EH (cell line): ENCODE measurements at places on chromosomes 11 and 22.

GRCh38 chr11:8732748-8733241, 50.2 kb downstream of the RPL27A start:
- peak; percentile 93 for DNase-seq

- DNase-seq = no peak
Measured at GRCh38 chr22:39341179-39341578, 8.6 kb upstream of the SYNGR1 start.

GRCh38 chr11:73177778-73178539, 35.8 kb upstream of the FCHSD2 start:
- peak; percentile 94 for DNase-seq

DNA sequence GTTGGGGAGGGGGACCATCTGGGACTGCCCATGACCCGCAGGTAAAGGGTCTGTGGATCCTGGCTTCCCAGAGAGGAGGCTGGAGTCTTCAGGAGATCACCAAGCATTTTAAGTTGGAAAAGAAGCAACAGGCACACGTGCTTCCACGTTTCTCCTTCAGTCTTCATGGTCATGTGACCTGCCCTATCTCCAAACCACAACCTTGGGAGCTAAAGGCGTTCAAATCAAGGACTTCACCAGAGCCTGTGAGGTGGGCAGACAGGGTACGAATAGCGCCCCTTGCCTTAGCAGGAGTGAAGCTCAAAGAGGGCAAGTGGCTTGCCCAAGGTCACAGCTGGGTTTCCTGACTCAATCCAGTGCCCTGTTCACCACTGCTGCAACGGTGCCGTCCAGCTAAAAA, 6.7 kb downstream of the TMEM184B start:
- no peak for DNase-seq

- DNase-seq = no peak
Measured at GRCh38 chr11:59079086-59079485, 7.0 kb upstream of the GLYATL1B start.

- DNase-seq = no peak
Measured at GRCh38 chr11:58509748-58510147, 1.8 kb upstream of the OR5B21 start.

- no peak for DNase-seq
Measured at GRCh38 chr11:134508219-134508990, 96.4 kb upstream of the B3GAT1 start.

- DNase-seq = no peak
Measured at GRCh38 chr22:45892681-45893461, 84.1 kb downstream of the WNT7B start.

DNA sequence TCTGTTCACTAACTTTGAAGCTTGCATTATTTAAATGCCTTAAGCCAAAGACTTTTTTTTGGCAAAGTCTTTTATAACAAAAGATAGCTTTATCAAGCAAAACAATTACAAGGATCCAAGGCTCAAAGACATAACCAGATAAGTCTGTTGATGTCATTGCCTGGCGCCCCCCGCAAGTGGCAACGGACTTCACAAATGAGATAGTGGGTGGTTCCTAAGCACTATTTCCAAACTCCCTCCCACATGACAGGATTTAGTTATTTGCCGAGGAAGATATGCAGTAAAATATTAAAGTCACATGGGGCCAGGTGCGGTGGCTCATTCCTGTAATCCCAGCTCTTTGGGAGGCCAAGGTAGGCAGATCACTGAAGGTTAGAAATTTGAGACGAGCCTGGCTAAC, 194.2 kb upstream of the DDI1 start:
- DNase-seq = no peak

DNA sequence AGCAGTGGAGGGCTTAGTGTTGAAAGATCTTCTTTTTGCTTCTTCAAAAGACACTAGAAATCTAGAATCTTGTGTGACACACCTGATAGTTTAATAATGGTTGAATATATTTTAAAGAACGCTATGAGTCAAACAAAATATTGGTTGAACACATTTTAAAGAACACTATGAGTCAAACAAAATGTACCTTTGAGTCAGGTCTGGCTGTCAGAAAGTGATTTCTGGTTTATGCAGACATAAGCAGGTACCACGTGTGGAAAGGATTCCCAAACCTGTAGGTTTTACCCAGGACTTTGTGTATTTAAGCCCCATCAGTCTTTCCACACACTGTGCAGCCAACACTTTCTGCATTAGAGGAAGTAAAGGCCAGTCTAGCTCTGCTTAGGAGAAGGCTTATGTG, 366.7 kb upstream of the TENM4 start:
- DNase-seq = no peak

DNA sequence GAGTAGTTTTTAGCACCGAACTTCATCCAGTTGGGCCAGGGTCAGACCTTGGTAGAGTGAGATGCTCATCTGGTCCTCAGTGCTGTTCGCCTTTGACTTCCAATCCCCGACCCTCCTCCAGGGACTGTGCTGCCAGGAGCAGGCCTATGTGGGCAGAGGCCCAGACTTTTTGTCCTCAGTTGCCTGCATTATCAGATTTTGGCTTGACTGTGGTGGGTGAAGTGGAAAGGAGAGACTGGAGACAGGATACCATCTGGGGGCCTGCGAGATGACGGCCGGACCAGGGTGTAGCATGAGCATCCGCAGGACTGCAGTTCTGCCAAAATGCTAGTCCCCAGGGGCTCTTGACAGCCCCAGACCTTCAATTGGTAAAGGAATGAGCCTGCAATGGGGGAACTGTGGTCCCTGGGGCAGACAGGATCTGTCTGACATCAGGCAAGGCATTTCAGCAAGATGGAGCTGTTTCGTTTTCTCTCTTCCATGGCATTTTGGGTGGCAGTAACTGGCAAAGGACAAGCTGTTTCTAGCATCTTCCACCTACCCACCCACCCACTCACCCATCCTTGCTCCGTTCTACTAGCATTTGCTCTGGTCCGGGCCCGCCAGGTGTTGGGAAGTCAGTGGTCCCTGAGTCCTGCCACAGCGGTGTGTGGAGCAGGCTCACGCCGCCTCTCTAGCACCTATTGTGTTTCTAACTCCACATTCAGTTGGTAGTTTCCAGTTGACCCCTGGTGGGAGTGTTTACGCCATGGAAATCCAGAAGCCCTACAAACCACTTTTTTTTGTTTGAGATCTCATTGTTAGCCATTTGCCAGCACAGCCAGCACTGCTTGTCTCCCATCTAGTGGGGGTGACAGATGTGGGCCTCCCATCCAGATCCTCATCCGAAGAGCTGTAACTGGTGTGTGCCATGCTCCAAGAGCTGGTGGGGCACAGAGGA, 53.5 kb downstream of the OTOG start:
- no peak for DNase-seq

GRCh38 chr11:2578929-2579270, 120.9 kb downstream of the KCNQ1OT1 start:
- no peak for DNase-seq

DNA sequence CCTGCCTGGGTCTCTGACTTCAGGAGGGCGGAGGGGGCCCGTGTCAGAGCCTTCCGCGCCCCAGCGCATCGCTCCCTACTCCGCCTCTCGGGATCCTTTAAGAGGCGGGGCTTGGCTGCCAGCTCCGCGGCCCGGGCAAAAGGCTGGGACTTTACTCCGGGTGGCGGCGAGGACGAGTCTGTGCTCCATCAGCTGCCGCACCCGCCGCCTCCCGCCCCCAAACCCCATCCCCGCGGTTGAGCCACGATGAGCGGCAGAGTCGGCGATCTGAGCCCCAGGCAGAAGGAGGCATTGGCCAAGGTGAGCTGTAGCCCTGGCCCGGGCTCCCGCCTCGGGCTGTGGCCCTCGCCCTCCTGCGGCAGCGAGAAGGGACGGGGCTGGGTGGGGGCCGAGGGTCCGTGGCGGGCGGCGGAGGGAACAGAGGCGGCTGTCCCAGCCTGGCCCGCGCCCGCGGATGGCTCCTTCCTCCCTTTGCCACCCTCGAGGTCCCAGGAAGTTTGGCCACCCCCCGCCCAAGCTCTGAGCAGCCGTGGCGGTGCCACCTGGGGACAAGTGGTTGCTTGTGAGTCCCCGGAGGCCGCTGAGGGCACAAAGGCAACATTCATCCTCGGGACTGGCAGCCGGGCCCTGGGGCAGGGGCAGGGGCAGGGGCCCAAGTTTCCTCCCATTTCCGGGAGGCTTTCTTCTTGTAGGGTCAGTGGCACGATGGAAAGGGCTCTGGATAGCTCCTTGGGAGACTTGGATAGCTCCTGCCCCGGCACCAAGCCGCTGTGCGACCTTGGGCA, at the start of gene SEC14L2:
SEC14L2 (plus strand) TSS at position 148 of the 785 bp plus-strand sequence; CDS start at position 247, 99 bp downstream.
- peak; percentile 67 for DNase-seq

DNA sequence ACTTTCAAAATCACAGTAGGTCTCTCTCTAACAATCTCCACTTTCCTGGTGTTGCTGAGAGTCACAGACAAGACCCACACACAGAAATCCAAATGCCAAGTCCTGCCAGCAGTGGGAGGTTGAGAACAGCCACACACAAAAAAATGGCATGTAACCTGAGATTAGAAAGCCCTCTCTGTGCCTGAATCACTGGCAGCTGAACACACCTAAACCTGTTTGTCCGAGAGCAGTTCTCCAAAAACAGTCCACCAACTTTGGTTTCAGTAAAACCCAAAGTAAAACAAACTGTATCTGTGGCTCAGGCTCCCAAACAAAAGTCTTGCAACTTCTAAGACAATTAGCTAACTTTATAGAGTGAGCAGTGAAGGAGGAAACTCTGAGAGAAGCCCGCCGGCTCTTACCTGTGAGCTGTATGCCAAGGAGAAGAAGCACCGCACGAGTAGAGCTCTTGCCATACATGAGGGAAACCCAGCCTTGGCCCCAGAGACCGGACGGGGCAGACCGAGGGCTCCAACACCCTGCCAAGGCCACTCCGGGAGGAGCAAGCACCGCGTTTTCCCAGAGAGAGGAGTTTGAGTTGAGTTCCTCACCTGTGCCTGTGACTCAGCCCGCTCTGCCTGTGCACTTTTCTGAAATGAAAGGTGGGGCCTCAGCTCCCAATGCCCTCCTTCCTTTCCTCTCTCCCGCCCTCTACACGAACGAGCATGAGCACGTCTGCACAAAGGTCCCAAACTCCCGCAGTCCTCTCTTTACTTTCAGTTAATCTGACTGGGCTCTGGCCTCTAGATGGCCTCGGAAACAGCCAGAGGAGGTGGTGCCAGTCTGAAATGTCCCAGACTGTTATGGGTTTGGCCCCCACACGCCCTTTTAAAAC, at the start of gene MPZL2:
MPZL2 (minus strand) TSS at position 603 of the 874 bp plus-strand sequence; CDS start at position 459, 144 bp downstream.
- no peak for DNase-seq

DNA sequence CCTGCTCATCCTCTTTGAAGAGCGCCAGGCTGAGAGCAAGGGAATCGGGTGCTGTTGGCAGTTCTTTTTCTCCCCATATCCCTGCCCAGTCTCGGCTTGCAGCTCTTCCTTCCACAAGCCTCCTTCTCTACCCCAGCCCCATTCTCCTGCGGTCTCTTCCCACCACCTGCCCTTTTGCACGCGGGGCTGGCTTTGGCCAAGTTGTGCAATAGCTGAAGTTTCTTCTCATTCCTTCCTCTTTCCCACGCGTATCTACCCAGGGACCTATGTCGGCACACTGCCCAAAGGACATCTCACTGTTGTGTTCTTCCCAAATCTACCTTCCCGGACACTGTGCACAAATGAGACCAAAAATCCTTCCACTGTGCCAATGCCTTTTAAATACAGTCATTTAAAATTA, 22.3 kb upstream of the HTR3A start:
- DNase-seq = no peak

DNA sequence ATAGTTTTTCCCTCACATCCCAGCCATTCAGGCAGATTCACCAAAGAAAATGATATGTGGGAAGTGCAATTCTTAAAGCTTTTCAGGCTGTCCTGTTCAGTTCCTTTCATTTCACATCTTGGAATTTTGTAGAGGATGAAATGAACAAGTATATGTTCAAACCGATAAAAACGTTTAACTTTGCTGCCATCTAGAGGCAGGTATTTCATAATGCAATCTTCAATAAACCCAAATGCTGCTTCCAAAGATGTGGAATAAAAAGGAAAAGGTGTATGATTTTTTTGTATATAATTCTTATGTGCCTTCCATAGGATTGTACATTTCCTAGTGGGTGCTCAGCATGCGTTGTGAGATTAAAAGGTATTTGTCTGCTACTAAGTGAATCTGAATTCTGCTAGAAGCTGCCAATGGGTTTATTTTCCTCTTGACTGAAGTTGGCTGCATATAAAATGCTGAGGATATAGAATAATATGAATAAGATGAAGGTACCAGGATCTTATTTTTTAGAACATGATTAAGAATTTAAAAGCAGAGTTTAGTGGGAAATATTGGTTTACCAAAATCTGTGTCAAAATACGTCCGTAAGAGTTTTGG, 199.3 kb downstream of the PGR start:
- DNase-seq = peak; percentile 74

GRCh38 chr11:61630089-61630488, 49.2 kb upstream of the SYT7 start:
- DNase-seq = no peak

DNA sequence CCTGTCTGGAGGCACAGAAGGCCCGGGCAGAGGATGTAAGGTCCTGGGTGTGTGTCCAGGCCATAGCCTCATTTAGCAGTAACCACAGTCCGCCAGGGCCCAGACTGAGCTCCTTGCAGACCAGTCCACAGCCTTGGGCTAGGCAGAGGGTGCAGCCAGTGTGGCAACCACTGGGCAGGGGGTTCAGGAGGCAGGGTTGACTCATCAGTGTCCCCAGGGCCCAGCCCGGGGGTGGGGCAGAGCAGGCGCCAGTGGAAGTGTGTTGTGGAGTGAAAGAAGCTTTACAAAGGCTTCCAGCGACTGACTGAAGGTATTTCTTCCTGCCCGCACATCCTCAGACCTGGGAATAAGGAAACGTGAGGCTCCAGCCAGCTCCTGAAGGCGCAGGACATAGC, 27.7 kb upstream of the WNT11 start:
- DNase-seq = no peak

GRCh38 chr11:75270896-75271418, 30.4 kb downstream of the TPBGL start:
- DNase-seq = peak; percentile 16

- DNase-seq = no peak
Measured at GRCh38 chr11:106733635-106734034, 284.6 kb downstream of the GUCY1A2 start.

GRCh38 chr11:132332521-132332920, 962.1 kb downstream of the NTM start:
- no peak for DNase-seq

- DNase-seq = peak; percentile 30
Measured at GRCh38 chr11:103170865-103171264, 61.6 kb downstream of the DYNC2H1 start.

DNA sequence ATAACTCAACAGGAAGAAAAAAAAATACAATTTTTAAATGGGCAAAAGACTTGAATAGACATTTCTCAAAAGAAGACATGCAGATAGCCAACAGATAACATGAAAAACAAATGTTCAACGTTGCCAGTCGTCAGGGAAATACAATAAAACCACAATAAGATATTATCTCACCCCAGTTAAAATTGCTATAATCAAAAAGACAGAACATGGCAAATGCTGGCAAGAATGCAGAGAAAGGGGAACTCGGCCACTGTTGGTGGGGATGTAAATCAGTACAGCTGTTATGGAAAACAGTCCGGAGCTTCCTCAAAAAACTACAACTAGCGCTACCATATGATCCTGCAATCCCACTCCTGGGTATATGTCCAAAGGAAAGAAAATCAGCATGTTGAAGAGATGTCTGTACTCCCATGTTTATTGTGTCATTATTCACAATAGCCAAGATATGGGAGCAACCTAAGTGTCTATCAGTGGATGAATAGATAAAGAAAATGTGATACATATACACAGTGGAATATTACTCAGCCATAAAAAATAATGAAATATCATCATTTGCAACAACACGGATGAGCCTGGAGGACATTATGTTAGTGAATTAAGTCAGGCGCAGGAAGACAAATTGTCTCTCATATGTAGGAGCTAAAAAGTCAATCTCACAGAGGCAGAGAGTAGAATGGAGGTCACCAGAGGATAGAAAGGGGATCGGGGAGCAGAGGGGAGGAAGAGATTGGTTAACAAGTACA, 12.2 kb upstream of the CYTH4 start:
- DNase-seq = no peak

GRCh38 chr11:831118-831864, 1.5 kb upstream of the CD151 start:
- DNase-seq = peak; percentile 63
